ENCODE measurements at places on chromosomes 1 and 21.

DNA sequence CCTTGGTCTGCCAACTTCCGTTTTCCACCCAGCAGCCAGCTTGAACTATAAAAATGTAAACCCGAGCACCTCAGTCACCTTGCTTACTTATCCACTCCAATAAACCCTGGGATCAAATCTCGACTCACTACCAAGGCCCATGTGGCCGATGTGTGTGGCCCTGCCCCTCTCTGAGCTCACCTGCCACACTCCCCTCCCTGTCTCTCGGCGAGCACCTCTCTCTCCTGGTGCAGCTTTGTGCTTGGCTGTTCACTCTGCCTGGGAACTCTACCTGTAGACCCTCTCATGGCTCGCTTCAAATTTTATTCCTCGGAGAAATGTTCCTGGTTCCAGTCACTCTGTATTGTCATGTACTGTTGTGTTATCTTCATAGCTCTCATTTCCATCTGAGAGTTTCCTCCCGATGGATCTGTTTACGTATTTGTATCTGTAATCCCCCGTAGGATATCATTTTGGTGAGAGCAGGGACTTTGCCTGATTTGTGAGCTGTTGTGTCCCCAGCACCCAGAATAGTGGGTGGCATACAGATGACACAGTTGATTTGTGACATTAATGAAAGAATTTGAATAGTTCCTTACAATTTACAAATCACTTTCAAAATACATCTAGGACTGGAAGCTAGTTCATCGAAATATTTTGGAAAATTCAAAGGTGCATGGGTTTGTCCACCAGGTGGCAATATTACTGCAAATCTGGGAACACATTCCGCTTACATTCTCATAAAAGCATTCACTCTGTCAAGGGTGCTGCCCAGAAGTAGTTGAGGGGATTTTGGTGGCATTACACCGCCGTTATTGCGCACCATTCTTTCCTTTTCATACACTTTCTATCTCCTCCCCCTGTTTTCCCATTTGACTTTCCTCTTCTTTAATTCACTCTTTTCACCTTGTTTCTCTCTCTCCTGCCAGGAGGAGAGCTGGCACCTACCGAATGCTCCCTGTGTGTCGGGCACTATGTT, 95.3 kb downstream of the ABCA4 start:
- DNase-seq = peak; percentile 78

DNA sequence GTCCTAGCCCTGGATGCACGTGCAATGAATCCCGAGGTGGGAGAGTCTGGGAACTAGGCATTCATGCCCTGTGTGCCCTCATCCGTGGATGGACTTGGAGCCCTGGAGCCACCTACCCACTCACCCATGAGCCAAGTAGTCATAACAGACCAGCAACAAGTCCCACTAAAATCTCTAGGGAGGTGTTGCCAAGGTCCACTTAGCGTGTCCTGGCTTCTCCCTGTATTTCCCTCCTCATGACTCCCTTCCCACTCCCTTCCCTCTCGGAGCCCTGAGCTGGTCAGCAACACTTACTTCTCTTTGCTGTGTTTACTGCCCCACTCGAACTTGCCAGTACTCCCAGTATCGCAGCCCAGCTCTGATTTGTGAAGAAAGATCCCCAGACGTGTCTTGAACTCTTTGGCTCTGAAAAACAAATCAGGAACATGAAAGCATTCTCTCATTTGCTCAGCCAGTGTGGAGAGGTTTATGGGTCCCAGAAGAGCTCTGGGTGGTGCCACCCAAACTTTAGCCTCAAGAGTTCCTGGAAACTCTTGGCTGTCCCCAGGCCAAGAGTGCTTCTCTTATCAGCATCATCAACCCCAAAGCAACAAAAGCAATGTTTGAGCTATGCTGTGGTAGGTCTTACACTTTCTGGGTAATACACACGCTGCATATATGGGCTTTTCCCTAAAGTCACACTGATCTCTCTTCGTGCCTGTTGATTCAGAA, 1.1 kb downstream of the RGS16 start:
- no peak for DNase-seq

GRCh38 chr1:31669433-31669785, 24.7 kb upstream of the PEF1 start:
- DNase-seq = no peak

- DNase-seq = no peak
Observed at GRCh38 chr1:150568594-150568966, 10.8 kb downstream of the MCL1 start.

DNA sequence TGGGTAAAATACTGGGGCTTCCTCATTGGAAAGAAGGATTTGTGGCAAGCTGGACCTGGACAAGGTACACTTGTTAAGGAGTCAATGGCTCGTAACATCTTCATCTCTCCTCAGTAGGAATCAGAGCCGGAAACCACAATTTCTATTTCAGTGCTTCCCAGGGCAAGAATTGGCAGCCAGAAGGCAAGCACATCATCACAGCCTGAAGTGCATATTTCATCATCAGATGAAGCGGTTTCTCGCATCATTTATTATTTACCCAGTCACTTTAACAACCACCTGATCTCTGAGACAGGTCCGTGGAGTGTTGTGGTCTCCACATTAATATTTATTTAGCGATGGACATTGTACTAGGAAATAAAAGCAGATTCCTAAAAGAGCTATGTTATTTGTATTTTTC, 55.0 kb downstream of the KCNJ15 start:
- no peak for DNase-seq

DNA sequence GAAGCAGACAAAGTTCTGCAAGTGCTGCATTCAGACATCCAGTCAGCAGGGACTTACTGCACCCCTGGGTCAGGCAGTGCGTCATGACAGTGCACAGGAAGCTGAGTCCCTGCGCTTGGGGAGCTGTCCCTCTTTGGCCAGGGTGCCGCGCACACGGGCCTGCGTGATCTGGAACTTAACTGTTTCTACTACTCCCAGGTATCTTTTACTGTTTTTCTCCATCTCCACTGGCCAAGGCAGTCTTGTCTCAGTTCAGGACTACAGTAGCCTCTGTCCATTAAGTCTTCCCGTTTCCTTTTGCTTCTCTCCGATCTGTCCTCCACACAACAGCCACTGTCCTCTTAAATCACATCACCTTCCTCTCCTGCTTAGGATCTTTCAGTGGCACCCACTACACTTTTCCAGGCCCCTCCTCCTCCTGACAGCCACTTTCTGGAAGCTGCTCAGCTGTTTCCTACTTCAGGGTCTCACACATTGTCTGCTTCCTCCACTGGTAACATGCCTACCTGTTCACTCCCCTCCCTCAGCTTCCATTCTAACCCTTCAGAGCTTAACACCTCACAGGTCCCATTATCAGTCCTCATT, 15.9 kb downstream of the ERRFI1 start:
- no peak for DNase-seq

DNA sequence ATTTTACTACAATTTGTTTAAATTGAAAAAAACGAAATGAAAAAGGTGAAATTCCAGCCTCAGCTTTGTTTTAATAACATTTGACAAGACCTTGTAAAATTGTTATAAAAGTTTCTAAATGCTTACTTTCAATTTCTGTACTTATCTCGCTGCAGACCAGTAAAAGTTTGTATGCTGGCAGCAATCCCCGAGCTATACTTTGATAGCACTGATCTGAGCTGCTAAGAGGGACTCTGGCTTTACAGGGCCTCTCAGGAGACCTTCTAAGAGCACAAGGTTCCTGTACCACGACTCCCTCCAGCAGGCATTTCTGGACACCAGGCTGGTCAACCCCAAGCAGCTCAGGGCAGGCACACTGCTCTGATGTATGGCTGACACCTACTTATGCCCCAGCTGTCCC, 13.1 kb downstream of the STMN1 start:
- no peak for DNase-seq

GRCh38 chr1:110339407-110340206, 430 bp downstream of the RBM15 start:
- DNase-seq = peak; percentile 59

DNA sequence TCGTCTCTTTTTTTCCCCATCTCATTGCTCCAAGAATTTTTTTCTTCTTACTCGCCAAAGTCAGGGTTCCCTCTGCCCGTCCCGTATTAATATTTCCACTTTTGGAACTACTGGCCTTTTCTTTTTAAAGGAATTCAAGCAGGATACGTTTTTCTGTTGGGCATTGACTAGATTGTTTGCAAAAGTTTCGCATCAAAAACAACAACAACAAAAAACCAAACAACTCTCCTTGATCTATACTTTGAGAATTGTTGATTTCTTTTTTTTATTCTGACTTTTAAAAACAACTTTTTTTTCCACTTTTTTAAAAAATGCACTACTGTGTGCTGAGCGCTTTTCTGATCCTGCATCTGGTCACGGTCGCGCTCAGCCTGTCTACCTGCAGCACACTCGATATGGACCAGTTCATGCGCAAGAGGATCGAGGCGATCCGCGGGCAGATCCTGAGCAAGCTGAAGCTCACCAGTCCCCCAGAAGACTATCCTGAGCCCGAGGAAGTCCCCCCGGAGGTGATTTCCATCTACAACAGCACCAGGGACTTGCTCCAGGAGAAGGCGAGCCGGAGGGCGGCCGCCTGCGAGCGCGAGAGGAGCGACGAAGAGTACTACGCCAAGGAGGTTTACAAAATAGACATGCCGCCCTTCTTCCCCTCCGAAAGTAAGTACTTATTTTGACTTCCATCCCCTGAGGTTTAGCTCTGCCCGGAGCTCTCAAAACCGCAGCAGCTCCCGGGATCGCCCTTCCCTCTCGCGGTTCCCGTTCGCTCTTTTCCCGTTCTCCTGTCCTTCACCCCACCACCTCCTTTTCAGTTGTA, 1.5 kb downstream of the TGFB2 start:
- DNase-seq = peak; percentile 61

- DNase-seq = no peak
Observed at GRCh38 chr1:227816750-227817446, 1.4 kb downstream of the PRSS38 start.

DNA sequence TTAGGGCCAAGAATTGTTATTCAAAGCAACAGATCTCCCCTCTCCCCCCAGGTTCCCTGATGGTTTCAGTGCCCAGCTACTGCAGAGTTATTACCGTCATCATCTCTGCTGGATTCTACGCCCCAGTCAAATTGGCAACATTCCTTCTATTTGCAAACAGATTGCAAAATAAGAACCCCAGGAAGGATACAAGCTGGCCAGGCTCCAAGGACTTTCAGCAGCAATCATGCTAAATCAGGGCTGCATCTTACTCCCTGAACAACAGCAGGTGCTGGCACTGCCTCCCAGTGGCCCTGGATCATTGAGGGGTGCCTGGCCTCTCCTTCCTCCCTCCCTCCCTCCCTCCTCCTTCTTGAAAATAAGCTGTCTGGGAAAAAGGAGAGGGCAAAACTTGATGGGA, 521.6 kb upstream of the BEND5 start:
- no peak for DNase-seq

- no peak for DNase-seq
Observed at GRCh38 chr1:37658486-37658885, 23.8 kb upstream of the RSPO1 start.

GRCh38 chr1:14946684-14947238, 206.8 kb upstream of the TMEM51 start:
- peak; percentile 80 for DNase-seq

DNA sequence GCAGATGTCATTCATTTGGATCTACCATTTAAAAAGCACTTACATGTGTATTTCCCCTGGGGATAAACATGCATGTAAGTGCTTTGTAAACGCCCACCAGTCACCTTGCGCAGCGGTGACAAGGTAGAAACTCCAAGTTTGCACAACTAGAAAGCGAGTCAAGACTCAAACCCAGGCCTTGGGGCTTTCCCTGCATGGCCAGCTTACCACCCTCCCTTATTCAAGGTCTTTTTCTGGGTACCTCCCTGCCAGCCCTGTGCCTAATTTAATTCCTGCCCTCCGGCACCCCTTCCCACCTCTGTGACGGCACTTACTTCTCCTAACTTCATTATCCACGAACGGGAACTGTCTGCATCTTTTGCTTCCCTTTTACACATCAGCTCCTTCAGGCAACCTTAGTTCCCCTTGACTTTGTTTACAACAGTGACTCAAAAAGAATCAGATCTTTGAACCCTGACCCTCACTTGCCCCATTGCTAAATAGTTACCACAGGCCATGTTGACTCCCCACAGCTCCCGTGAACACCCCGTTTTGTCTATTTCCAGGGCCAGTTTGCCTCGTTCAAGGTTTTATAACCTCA, 138.3 kb upstream of the ETS2 start:
- no peak for DNase-seq

DNA sequence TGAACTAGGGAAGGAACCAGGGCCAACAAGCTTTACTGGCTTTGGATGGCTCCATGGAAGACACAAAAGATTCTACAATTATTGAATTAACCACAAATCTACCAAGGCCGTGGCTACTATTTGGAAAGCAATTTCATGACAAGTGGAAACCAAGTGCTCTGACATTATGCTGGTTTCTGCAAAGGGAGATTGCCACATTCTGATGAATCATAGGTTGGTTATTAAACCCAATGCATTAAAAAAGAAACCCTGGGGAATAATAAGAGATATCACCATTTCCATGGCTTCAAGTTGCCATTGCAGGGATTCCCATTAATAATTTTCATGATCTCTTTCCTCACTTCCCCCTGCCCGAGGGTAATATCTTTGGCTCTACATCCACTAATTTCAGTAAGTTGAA, 359.2 kb upstream of the NCAM2 start:
- DNase-seq = no peak

DNA sequence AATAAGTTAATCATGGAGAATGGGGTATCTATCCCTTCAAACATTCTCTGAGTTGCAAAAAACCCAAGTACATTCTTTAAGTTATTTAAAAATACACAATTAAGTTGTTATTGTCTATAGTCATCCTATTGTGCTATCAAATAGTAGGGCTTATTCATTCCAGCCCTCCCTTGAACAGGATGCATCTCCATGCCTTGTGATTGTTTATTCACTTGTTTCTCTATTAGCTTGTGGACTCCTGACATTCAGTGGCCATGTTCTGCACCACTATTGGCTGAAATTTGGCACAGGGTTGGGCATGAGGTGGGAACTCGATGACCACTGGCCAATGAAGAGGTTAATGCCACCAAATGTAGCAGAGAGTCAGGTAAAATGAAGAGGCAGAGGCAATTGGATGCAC, 272.8 kb downstream of the TNR start:
- DNase-seq = no peak

- peak; percentile 58 for DNase-seq
Observed at GRCh38 chr1:119808491-119808890, 2.8 kb downstream of the REG4 start.

- peak; percentile 94 for DNase-seq
Observed at GRCh38 chr1:158145173-158145719, 35.4 kb upstream of the CD1D start.

- DNase-seq = peak; percentile 75
Observed at GRCh38 chr1:205199090-205199930, 12.2 kb downstream of the DSTYK start.

- no peak for DNase-seq
Observed at GRCh38 chr1:54379555-54380289, 26.5 kb downstream of the SSBP3 start.

- no peak for DNase-seq
Observed at GRCh38 chr1:228281631-228282328, 73.9 kb downstream of the OBSCN start.

DNA sequence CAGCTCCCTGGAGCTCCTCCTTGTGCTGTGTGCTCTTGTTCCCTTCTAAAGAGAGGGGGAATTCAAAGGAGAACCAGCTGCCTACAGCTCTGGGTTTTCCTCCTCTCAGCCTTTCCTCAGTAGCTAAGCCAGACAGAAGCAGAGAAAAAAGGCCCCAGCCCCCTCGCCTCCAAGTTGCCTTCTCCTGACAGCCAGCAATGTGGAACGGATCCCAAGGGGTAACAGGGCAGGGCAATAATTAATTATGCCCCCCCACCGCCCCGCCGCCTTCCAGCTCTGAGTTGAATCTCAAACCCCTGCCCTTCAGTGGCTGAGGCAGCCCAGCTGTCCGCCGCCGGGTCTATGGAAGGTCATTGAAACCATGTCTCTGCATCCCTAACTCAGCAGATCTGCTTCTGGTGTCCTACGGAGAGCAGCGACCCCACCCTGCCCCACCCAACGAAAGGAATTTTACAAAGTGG, 69.0 kb upstream of the GOLT1A start:
- no peak for DNase-seq

- DNase-seq = no peak
Observed at GRCh38 chr1:29880556-29880955, 644.2 kb downstream of the PTPRU start.
